Heart left ventricle (tissue), 16 donors: ENCODE measurements at places on chromosomes 12 and 14.

GRCh38 chr12:11897923-11898322 lies 172.8 kb upstream of the BCL2L14 start:
- DNase-seq = no peak

GRCh38 chr12:20305470-20305869 lies 62.9 kb upstream of the PDE3A start:
- DNase-seq = no peak

DNA sequence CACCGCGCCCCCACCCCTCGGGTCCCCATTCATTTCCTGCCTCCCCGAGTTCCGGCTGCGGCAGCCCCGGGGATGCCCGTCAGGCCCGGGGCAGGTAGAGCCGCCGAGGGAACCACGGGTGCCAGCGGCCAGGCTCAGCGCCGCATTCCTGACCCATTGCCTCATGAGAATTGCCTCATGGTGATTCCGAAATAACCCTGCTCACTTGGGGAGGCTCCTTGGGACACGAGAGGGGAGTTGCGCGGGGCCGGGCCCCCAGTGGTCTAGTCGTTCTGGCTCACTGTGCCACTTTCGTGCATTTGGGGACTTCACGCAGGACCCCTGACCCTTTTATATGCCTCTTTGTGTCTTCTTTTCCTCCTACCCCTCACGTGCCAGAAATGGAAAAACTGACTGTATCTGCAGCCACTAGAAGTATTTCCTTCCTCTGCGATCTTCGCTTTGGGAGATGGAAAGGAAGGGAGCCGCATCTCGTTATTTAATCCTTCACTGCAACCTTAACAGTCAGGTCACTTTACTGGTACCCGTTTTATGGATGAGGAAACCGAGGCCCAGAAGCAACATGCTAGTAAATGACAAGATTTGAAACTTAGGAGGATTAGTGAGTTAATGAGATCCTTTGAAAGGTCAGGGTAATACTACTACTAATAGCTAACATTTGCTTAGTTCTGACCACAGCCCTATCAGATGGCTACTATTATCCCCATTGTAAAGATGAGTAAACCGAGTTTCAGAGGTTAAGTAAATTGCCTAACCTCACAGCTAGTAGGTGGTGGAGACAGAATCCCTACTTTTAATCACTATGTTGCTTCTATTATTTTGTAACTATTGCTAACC lies 768 bp downstream of the PTPN11 start:
- DNase-seq = peak; percentile 81

- DNase-seq = no peak
Measured at GRCh38 chr12:79776111-79776510, 85.3 kb upstream of the PAWR start.

DNA sequence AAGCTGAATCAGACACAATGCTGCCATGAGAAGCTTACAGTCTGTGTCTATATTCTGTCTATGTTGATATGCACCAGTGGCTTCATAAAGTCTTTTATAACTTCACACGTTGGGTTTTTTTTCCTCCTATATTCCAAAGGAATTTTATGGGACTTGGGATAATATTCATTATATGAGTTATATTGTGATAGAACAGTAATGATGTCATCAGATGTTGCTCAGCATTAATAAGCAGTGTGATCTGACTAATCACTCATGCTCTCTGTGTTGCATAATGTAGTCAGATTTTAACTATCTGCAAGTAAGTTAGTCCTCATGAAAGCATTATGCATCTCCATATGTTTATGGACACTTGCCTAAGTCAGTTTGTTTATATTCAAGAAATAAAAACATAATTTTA lies 159.6 kb downstream of the PLCZ1 start:
- no peak for DNase-seq
